ENCODE measurements at places on chromosomes 11 and 22. TPM values are rescaled to one million over a fixed set of nuclear protein-coding genes. Genes with fewer than 3 reads are reported as not detected.

GRCh38 chr22:30312053-30312452 is 14.7 kb downstream of the TBC1D10A start:
- H3K4me3 ChIP-seq: no peak overlapping the region
- peak; percentile 83 for DNase-seq
- no peak overlapping the region for H3K27ac ChIP-seq
- no peaks in the 10 kb centered on the region for H3K36me3 ChIP-seq

DNA sequence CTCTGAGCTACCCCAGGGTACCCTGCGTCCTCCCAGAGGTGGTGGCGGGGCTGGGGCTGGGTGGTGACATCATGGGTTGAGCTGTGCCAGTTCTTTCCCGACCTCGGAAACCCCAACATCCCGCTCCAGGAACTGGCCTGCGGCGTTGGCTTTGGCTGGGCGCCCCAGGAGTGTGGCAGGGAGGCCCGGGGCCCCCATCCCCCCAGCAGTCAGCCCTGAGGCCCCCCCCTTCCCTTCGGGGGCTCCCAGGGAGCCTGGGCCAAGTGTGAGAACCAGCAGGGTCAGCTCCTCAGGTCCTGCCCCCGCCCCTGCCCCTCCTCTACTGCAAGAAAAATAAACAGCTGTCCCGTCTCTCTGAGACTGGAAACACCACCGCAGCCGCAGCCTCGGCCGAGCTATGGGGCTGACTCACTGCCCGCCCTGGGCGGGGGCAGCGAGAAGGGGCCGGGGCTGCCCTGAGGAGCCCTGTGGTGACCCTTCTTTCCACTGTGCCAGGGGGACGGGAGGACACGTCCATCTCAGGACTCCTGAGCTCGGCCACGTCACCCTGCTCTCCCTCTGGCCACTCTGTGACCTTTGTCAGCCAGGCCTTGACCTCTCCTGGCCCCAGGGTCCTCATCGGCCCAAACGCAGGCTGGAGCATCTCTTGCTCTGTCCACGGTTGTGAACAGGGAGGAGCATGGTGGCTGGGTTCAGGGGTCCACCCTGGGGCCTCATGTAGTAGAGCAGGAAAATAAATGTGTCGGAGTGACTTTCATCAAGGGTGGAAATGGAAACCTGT is 73.4 kb downstream of the WNT7B start:
- H3K27ac ChIP-seq: no peak overlapping the region
- H3K27me3 ChIP-seq: peaks cover 14% of the 10 kb centered on the region
- H3K4me3 ChIP-seq: no peak overlapping the region
- peak; percentile 69 for DNase-seq
- H3K4me1 ChIP-seq: peaks cover 22% of the 10 kb centered on the region
- H3K36me3 ChIP-seq: no peaks in the 10 kb centered on the region

- H3K27ac ChIP-seq: no peak overlapping the region
- H3K27me3 ChIP-seq: no peaks in the 10 kb centered on the region
- H3K4me1 ChIP-seq: no peaks in the 10 kb centered on the region
- DNase-seq: no peak
Measured at GRCh38 chr11:116643521-116643920, 129.3 kb downstream of the BUD13 start.

DNA sequence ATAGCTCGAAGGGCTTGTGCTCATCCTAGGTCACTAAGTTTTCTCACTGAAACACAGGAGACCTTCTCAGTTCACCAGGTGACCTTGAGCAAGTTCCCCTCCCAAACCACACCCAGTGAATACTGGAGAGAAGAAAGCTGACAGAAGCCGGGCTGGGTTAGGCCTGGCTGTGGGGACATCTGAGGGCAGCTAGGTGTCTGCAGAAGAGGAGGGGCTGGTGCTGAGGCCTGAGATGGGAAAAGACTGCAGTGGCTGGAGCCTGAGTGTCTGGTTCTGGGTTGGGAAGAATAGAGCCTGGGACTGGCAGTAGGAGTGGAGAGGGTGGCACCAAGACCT is 602 bp upstream of the INPP5J start:
- peaks cover 5% of the 10 kb centered on the region for H3K4me1 ChIP-seq
- H3K4me3 ChIP-seq: no peak overlapping the region
- DNase-seq: no peak
- no peaks in the 10 kb centered on the region for H3K36me3 ChIP-seq
- no peak overlapping the region for H3K27ac ChIP-seq
- H3K27me3 ChIP-seq: no peaks in the 10 kb centered on the region

- peak; percentile 81 for DNase-seq
- no peaks in the 10 kb centered on the region for H3K4me1 ChIP-seq
- no peaks in the 10 kb centered on the region for H3K27me3 ChIP-seq
- no peak overlapping the region for H3K4me3 ChIP-seq
Measured at GRCh38 chr11:9280655-9281301, 15.6 kb upstream of the DENND5A start.

DNA sequence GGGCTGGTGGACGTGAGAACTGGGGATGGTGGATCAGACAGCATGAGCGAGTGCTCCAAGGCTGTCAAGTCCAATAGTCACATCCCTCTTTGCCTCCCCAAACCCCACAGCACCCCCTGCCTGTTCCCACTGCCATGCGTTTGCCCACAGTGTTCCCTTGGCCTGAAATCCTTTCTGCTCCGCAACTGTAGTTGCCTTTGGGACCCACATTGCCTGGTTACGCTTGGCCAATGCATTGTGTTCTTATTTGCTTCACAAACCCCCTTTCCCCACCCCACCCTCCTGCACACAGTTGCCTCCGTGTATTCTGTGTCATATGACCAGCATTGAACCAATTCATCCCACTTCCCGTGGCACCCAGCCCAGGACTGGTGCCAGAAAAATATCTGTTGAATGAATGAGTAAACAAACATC is 2.1 kb upstream of the KIAA0930 start:
- no peak overlapping the region for H3K4me3 ChIP-seq
- peaks cover 2% of the 10 kb centered on the region for H3K36me3 ChIP-seq
- H3K27ac ChIP-seq: no peak overlapping the region
- DNase-seq: no peak

- no peaks in the 10 kb centered on the region for H3K27me3 ChIP-seq
- H3K4me3 ChIP-seq: no peak overlapping the region
- peak; percentile 57 for DNase-seq
- H3K4me1 ChIP-seq: peaks cover 13% of the 10 kb centered on the region
- peaks cover 6% of the 10 kb centered on the region for H3K36me3 ChIP-seq
- H3K27ac ChIP-seq: no peak overlapping the region
Measured at GRCh38 chr11:128451652-128452470, 135.5 kb downstream of the ETS1 start.

DNA sequence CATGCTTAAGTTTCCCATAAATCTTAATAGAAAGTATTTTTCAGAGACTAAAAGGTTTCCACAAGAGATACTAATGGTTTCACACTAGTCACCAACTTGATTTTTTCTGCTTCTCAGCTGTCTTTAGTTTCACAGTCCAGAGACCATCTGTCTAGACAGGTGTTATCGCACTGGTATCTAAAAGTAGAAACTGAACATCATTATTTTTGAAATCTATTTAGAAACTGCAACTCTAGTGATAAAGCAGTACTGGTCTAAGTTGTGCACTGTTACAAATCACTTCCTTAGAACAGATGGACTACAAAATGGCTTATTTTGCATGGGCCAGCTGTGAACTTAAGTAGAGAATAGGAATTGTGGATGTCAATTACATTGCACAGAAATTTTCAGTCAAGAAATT is 78.0 kb downstream of the CNTN5 start:
- no peaks in the 10 kb centered on the region for H3K36me3 ChIP-seq
- no peak overlapping the region for H3K4me3 ChIP-seq
- H3K27me3 ChIP-seq: no peaks in the 10 kb centered on the region
- no peak for DNase-seq
- no peak overlapping the region for H3K27ac ChIP-seq
- H3K4me1 ChIP-seq: no peaks in the 10 kb centered on the region

DNA sequence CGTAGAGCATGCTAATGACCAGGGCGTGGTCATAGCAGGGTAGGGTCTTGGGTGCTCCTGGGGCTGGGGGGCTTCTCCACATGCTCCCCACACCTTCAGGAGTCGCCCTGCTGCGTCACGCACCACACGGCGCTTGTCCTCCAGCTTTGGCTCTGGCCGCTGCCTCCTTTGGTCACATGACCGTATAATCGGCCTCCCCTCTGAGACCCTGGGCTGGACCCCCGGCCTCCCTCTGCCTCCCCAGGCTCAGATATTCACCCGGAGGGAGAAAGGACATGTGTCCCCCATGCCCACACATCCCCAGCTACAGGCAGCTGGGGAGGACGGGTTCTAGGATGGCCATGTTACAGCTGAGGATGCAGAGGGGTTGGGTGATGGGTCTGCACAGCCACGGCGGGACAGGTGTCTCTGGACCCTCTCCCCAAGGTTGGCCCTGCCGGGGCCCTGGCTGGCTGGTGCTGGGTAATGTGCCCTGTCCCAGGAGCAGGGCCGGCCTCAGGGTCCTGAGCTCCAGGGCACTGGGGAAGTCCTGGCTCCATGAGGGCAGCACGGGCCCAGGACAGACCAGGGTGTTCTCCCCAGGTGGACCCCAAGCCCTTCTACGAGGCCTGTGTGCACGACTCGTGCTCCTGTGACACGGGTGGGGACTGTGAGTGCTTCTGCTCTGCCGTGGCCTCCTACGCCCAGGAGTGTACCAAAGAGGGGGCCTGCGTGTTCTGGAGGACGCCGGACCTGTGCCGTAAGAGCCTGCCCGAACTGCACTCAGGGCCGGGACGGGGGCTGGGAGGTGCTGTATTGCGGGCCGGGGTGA is 14.5 kb downstream of the MUC2 start:
- H3K4me1 ChIP-seq: no peaks in the 10 kb centered on the region
- H3K27ac ChIP-seq: no peak overlapping the region
- no peaks in the 10 kb centered on the region for H3K36me3 ChIP-seq
- DNase-seq: no peak
- no peaks in the 10 kb centered on the region for H3K27me3 ChIP-seq

- H3K36me3 ChIP-seq: no peaks in the 10 kb centered on the region
- no peak overlapping the region for H3K27ac ChIP-seq
- H3K27me3 ChIP-seq: no peaks in the 10 kb centered on the region
- DNase-seq: no peak
Measured at GRCh38 chr11:31720671-31721365, 90.3 kb downstream of the PAX6 start.

DNA sequence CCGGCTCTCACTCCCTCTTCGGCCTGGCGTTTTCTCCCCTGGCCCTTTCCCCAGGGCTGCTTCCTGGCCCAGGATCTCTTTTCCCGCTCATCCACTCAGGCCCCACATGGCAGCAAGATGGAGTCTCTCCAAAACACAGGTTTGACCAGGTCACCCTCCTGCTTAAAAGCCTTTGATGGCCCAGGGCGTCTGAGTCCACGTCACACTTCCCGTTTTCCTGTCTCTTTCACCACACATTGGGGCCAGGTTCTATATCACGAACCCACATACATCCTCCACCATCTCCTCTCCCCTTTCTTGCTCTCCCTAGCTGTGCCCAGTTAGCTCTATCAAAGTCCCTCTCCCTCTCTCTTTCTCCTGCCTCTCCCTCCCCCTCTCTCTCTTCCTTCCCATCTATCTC is 7.8 kb upstream of the LRRC32 start:
- H3K36me3 ChIP-seq: no peaks in the 10 kb centered on the region
- no peak overlapping the region for H3K27ac ChIP-seq
- H3K27me3 ChIP-seq: peaks cover 8% of the 10 kb centered on the region
- no peak for DNase-seq

GRCh38 chr11:114174712-114175495 is 115.4 kb downstream of the ZBTB16 start:
- H3K36me3 ChIP-seq: no peaks in the 10 kb centered on the region
- no peaks in the 10 kb centered on the region for H3K4me1 ChIP-seq
- H3K27ac ChIP-seq: no peak overlapping the region
- DNase-seq: no peak
- peaks cover 66% of the 10 kb centered on the region for H3K27me3 ChIP-seq

DNA sequence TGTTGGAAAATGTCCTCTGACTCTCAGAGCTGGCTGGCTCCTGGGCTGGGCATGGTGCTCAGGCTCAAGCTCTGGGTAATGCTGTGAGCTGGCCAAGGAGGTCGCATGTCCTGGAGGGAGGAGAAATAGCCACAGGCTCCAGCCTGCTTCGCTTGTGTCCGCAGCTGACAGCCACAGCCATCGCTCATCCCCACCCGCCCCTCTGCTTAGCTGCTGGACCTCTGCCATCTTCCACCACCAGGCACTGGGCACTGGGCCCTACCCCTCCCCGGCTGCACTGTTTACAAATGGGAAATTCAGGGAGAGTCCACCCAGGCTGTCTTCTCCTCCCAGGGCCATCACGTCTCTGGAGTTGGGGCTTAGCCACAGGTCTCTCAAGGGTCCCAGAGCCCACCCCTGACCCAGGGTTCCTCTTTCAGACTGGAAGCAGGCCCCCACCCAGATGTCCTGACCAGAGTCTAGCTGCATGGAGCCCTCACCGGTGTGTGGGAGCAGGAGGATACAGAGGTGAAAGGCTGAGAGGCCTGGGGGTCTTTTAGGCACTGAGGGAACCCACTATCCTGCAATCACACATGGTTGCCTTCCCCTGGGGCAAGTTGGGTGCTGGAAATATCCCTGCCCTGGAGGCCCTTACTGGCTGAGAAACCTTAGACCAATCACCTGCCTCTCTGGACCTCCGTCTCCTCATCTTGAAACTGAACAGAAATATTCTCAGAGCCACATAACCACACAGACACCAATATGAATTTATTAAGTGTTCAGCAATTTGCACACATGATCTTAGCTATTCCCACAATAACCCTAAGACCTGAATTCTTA is 62.7 kb downstream of the CD82 start:
- peaks cover 10% of the 10 kb centered on the region for H3K27me3 ChIP-seq
- peaks cover 5% of the 10 kb centered on the region for H3K4me1 ChIP-seq
- no peak overlapping the region for H3K27ac ChIP-seq
- H3K4me3 ChIP-seq: no peak overlapping the region
- peak; percentile 49 for DNase-seq
- no peaks in the 10 kb centered on the region for H3K36me3 ChIP-seq

GRCh38 chr11:125932301-125932700 is 13.5 kb upstream of the VSIG10L2 start:
- H3K27ac ChIP-seq: no peak overlapping the region
- H3K36me3 ChIP-seq: no peaks in the 10 kb centered on the region
- DNase-seq: no peak
- no peaks in the 10 kb centered on the region for H3K4me1 ChIP-seq

GRCh38 chr11:104390651-104391050 is 226.7 kb upstream of the PDGFD start:
- no peaks in the 10 kb centered on the region for H3K27me3 ChIP-seq
- no peak overlapping the region for H3K4me3 ChIP-seq
- peak; percentile 25 for DNase-seq
- H3K36me3 ChIP-seq: no peaks in the 10 kb centered on the region

GRCh38 chr11:36196411-36196998 is 92.7 kb downstream of the COMMD9 start:
- peak; percentile 7 for DNase-seq
- H3K4me3 ChIP-seq: no peak overlapping the region
- H3K36me3 ChIP-seq: no peaks in the 10 kb centered on the region
- no peaks in the 10 kb centered on the region for H3K27me3 ChIP-seq

PDE2A gene
- total RNA-seq: not detected

PNPLA3 gene
- total RNA-seq: 3.3 TPM

PLEKHB1 gene
- 0.36 TPM for total RNA-seq

KRTAP5-8 gene
- total RNA-seq: not detected

FHIP1B gene
- total RNA-seq: 5.9 TPM

Data from IMR-90 (cell line).